Thoracic aorta (tissue), 2 donors: ENCODE measurements at places on chromosomes 12 and 14. TPM values are rescaled to one million over a fixed set of nuclear protein-coding genes. Genes with fewer than 3 reads are reported as not detected.

Gene SRSF9
- total RNA-seq, result 41.0 TPM

Gene GALNT9
- total RNA-seq, result 1.7 TPM

Gene LBHD2
- not detected for total RNA-seq

GRCh38 chr12:67598598-67598997 lies 49.9 kb upstream of the DYRK2 start:
- H3K27ac ChIP-seq, result no peak overlapping the region
- H3K4me3 ChIP-seq, result no peak overlapping the region
- DNase-seq, result no peak
- no peaks in the 10 kb centered on the region for H3K4me1 ChIP-seq
- H3K27me3 ChIP-seq, result no peaks in the 10 kb centered on the region

DNA sequence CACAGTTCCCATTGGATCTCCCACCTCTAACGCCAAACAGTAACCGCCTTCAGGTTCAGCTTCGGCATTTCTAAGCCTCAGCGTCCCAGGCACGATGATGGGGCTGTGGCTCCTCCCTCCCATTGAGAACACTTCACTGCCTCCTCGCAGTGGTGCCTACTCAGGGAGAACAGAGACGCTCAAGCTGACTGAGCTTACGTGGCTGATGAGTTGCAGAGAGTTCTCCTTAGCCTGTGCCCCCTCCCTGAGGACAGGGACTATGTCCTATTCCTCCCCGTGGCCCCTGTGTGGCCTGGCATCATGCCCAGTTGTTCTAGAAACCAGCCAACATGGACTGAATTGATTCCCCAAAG lies 87.0 kb downstream of the ITPK1 start:
- peaks cover 6% of the 10 kb centered on the region for H3K4me1 ChIP-seq
- H3K27me3 ChIP-seq, result no peaks in the 10 kb centered on the region
- H3K27ac ChIP-seq, result no peak overlapping the region
- DNase-seq, result no peak
- no peaks in the 10 kb centered on the region for H3K36me3 ChIP-seq
- H3K4me3 ChIP-seq, result no peak overlapping the region

DNA sequence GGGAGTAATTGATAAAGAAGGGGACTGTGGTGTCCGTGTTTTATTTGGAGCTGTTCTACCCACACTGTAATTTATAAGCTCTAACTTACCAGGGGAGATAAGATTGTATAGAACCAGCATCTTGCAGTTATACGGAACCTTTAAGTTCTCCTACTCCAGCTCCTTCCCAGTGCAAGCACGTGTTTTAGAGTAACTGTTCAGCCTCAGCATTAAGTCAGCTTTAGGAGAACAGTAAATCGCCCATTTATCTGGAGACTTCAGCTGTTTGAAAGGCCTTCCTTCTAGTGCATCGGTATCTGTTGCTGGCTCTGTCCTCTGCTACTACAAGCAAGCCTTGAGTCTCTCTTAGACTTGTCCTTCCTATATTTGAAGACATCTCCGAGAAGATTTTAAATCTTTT lies 95.6 kb downstream of the ETV6 start:
- H3K27me3 ChIP-seq, result no peaks in the 10 kb centered on the region
- H3K4me1 ChIP-seq, result peaks cover 42% of the 10 kb centered on the region
- no peak overlapping the region for H3K27ac ChIP-seq
- H3K4me3 ChIP-seq, result no peak overlapping the region
- DNase-seq, result no peak
- no peaks in the 10 kb centered on the region for H3K36me3 ChIP-seq

DNA sequence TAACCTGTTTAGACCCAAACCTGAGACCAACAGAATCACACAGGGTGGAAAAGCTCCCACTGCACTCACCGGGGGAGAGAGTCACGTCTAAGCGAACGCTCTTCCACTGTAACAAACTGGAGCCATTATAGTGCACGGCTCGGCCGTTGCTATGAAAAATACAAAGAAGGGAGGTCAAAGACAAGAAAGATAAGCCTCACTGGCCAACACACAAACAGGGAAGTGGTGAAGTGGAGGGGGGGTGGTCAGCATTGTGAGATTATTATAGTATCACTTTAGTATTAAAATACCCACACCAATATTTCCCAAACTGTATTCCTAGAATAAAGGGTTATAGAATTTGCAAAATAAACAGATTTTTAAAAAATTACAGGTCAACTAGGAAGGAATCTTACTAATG lies 90.9 kb downstream of the TRAFD1 start:
- DNase-seq, result no peak
- peaks cover 50% of the 10 kb centered on the region for H3K36me3 ChIP-seq
- H3K27ac ChIP-seq, result no peak overlapping the region
- no peak overlapping the region for H3K4me3 ChIP-seq

GRCh38 chr12:4034921-4035320 lies 161.7 kb upstream of the PARP11 start:
- no peaks in the 10 kb centered on the region for H3K27me3 ChIP-seq
- no peak for DNase-seq
- H3K36me3 ChIP-seq, result no peaks in the 10 kb centered on the region
- peaks cover 4% of the 10 kb centered on the region for H3K4me1 ChIP-seq

- H3K36me3 ChIP-seq, result peaks cover 4% of the 10 kb centered on the region
- peak; percentile 40 for DNase-seq
- no peaks in the 10 kb centered on the region for H3K27me3 ChIP-seq
- peak overlapping the region; percentile 20 for H3K4me3 ChIP-seq
- H3K4me1 ChIP-seq, result peaks cover 28% of the 10 kb centered on the region
Observed at GRCh38 chr14:74661726-74662450, 49.9 kb upstream of the LTBP2 start.

DNA sequence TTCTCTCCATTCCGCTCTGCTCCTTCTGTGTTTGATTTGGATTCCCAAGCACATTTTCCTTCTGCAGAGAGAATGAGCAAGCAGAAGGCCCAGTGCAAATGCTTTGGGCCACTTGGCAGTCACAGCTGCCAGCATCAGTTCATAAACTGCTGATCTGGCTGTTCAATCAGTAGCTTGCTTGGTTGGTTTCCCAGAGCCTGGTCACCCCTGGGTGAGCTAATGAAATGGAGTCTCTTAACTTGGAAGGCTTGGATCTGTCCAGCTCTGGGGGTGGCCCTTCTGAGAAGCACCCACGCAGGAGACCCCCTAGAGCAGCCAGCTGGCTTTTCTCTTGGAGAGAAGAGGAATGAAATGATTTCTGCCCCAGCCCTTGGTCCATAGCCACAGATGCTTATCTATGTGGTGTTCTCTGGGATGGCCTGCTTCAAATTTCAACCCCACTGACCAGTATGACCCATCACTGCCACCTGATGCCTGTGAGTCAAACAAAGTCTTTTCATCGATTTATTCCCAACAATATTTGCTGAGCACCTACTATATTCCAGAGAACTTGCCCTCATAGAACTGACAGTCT lies 30.3 kb downstream of the FAIM2 start:
- no peak overlapping the region for H3K4me3 ChIP-seq
- no peaks in the 10 kb centered on the region for H3K27me3 ChIP-seq
- no peak for DNase-seq
- no peak overlapping the region for H3K27ac ChIP-seq
- no peaks in the 10 kb centered on the region for H3K36me3 ChIP-seq
- peaks cover 9% of the 10 kb centered on the region for H3K4me1 ChIP-seq

DNA sequence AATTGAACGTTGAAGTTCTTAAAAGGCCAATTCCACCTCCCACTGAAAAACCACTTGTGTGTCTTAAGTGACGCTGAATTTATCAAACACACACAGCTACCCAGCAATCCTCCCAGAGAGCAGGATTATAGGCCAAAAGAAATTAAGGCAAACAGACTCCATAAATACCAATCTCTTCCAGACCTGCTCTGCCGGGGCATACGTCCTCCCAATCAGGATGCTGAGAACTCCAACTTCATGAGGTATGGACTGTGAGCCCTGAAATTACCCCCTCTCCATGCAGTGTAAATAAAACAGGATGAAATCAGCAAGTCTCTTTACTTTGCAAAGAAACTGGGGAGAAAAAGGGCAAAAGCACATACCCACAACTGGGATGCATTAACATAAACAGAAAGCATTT lies 265.2 kb downstream of the KSR2 start:
- DNase-seq, result no peak
- H3K4me3 ChIP-seq, result no peak overlapping the region
- H3K27ac ChIP-seq, result no peak overlapping the region
